ENCODE measurements at places on chromosomes 4 and X.

DNA sequence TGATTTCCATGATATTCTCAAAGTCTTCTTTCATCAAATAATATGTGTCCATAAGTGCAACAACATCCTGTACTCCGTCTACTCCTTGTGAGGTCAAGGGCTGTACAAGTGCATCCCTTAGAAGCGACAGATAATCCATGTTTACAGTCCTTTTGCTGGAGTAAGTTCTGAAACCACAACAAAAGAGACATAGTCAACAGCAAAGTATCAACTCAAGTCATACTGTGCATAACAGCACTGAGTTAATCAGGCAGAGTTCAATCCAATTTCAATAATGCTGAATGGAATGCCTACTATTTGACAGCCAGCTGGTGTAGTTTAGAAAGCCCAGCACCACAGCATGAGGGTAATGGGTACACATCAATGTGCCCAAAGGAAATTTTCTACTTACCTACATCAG is 74.5 kb downstream of the RFC1 start:
- DNase-seq: no peak

DNA sequence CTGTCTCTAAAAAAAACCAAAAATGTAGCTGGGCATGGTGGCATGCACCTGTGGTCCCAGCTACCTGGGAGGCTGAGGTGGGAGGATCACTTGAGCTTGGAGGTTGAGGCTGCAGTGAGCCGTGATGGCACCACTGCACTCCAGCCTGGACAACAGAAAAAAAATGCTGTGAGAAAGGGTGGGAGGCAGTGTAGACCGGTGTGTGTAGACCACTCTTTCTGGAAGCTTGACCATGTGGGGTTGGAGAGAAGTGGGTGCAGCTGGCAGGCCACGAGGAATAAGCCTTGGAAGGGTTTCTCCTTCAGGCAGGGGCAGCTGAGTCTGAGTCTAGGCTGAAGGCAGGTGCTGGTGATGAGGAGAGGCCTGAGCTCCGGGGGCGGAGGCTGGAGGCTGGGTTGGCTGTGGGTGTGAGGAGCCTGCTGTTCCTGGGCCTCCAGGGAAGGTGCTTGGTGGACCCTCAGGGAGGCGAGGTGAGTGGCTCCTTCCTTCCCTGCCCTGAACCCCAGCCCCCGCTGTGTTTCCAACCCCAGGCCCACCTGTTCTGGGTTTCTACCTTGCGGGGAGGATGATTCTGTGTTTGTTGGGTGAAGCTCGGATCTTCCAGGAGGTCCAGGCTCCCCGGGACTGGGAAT is 9.3 kb upstream of the TBC1D14 start:
- DNase-seq: no peak

- no peak for DNase-seq
Observed at GRCh38 chr4:12562021-12562420, 922.1 kb downstream of the RAB28 start.

- DNase-seq: peak; percentile 95
Observed at GRCh38 chr4:155889031-155889793, 14.3 kb upstream of the TDO2 start.

- no peak for DNase-seq
Observed at GRCh38 chr4:136925203-136925602, 607.1 kb downstream of the PCDH18 start.

GRCh38 chrX:133985164-133985966 is at the start of gene GPC3:
Gene GPC3 (minus strand): TSS chrX:133985594.
- no peak for DNase-seq

- DNase-seq: no peak
Observed at GRCh38 chrX:39854772-39855747, 242.7 kb downstream of the BCOR start.

- peak; percentile 12 for DNase-seq
Observed at GRCh38 chr4:184775854-184776555, 42.1 kb upstream of the CENPU start.

DNA sequence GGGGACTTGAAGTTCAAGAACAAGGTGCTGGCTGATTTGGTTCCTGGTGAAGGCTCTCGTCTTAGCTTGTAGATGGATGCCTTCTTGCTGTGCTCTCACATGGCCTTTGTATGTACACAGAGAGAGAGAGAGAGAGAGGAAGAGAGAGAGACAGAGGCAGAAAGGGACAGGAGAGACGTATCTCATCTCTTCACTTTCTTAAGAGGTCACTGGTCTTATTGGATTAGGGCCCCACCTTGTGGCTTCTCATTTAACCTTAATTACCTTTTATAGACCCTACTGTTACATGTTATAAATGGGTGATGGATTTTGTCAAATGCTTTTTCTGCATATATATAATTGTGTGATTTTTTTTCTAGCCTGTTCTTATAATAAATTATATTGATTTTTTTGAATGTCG is 1444.2 kb downstream of the ADGRL3 start:
- no peak for DNase-seq

GRCh38 chr4:118807659-118808058 is 28.3 kb downstream of the SEC24D start:
- no peak for DNase-seq

GRCh38 chrX:21943460-21944135 is 3.1 kb downstream of the SMS start:
- DNase-seq: peak; percentile 83

GRCh38 chr4:153189016-153189801 is 15.0 kb upstream of the TRIM2 start:
- DNase-seq: no peak

GRCh38 chr4:186709517-186709916 is 14.1 kb downstream of the FAT1 start:
- DNase-seq: no peak

DNA sequence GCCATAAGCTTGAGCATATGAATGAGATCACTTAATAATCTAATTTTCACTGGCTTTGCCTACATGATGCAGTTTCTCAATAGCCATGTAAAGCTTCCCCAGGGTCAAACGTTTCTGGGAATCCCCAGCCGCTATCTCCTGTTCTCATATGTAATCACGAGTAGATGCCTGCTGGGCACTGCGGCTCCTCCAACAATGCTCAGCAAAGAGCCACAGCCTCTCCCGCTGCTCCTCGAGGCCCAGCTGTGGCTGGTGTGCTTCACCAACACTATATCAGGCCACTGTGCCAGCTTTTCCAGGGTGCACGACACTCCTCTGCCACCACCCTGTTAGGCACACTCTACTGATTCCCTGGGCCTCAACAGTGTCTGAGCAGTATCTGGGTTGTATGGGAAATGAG is 78.3 kb upstream of the RASGEF1B start:
- no peak for DNase-seq

DNA sequence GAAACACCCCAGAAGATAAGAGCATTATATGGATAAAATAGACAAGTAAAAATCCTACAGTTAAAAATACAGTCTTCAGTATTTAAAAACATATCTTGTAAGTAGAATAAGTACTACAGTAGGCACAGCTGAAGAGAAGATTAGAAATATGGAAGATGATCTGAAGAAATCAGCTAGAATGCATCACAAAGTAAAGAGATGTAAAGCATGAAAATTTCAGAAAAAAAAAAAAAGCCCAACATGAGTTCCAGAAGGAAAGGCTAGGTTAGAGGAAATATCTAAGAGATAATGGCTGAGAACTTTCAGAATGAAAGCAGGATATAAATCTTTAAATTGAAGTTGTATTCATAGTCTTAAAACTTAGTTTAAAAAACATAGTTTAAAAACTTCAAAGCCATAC is 21.0 kb downstream of the EPGN start:
- no peak for DNase-seq

DNA sequence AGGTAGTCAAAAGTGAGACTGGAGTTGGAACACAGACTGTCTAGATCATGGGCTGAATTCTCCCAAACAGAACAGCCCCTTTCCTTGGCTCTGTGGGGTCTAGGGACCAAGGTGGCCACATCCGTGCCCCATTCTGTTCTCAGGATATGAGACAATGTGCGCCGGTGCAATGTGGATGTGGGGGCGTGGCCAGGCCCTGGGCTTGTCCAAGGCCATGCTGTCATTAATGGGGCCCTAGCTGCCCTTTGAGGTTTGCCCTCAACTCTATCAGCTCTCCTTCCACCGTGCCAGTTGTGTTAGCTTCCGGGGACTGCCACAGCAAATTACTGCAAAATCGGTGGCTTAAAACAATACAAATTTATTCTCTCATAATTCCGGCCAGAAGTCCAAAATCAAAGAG is 312.6 kb downstream of the EVC2 start:
- no peak for DNase-seq

DNA sequence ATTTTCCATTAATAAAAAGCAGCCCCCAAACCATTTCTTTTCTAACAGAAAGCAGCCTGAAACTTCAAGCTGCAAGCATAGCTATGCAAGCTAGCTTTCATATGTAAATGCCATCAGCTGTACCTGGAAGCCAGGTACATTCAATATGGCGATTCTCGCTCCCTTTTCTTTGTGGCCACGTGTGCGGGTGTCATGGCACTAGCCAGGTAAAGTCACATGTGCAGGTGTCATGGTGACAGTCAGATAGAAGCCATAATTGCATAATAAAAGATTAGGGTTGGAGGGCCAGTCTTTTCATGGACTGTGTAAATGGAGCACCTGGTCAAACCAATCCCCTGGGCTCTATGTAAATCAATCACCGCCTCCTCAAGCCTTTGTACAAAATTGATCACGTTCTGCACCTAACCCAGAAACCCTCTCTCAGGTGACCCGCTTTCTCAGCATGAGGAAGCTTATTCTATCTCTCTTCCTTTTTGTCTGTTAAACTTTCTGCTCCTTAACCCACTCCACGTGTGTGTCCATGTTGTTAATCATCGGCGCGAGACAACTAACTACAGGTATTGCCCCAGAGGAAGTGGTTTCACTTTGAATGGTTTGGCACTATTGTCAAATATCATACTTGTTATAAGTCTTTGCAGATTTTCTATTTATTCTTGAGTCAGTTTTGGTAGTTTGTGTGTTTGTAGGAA is 18.0 kb upstream of the RHOXF2 start:
- no peak for DNase-seq

- DNase-seq: no peak
Observed at GRCh38 chr4:146155152-146155724, 20.3 kb upstream of the LSM6 start.

DNA sequence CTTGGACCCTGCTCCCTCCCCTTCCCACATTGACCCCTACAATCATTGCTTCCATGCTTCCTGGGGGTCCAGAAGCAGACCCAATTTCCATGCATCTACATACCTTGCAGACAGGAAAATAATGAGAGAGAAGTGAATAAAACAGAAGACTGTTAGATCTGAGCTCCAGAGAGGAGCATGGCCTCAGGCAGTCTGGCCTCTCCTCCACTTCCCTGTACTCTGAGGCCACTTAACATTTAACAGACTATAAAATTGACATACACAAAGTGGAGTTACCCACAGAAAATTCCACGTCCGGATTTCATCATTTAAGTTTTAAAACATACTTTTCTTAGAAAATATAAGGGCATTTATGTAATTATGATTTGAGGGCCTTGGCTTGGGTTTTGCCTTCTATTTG is 2.1 kb upstream of the PRSS12 start:
- DNase-seq: no peak

DNA sequence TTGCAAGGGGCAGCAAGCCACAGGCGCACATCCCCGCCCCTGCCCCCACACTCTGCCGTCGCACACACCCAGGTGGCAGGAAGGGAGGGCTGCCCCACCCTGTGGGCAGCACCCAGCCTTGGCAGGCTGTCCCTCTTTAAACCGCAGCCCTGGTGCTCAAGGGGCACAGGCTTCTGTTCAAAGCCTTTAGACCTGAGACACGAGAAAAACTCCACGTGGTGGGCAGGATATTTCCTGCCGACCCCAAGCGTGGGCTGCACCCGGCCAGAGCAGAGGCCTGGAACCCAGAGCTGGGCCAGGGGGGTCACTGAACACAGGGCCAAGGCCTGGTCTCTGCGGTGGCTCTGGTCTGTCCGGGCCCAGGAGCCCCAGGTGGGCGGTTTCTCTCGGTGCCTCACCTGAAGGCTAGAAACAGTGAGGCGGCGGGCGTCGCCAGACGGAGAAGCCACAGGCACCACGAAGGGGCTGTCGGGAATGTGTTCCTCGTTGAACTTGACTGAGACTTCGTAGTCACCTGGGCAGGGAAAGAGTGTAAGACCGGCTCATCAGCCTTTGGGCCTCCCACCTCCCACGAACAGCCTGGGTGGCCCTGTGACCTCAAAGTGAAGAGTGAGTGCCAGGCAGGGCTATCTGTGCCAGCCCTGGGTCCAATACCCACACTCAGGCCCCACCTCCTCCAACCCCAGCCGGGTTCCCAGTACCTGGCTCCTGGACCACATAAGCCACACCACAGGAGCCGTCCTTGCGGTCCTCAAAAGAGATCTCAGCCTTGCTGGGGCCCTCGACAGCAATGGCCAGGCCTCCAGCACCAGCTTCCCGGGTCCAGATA is 23.0 kb downstream of the FLNA start:
- no peak for DNase-seq

- peak; percentile 54 for DNase-seq
Observed at GRCh38 chr4:19850909-19851308, 400.8 kb upstream of the SLIT2 start.

DNA sequence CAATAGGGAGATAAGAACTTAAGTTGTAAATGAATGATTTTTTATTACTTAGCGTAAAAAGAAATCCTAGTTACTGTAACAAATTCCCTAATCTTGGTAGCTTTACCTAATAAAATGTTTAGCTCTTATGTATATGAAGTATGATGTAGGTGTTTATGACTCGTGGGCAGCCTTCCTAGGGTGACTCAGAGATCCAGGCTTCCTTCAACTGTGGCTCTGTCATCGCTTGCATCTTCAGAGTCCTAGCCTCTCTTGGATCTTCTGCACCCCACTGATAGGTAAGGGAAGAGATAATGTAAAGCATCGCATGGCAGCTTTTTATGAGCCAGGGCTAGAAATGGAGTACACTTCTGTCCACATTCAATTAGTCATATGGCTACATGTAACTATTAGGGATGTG is 165.6 kb upstream of the GLRA2 start:
- no peak for DNase-seq

DNA sequence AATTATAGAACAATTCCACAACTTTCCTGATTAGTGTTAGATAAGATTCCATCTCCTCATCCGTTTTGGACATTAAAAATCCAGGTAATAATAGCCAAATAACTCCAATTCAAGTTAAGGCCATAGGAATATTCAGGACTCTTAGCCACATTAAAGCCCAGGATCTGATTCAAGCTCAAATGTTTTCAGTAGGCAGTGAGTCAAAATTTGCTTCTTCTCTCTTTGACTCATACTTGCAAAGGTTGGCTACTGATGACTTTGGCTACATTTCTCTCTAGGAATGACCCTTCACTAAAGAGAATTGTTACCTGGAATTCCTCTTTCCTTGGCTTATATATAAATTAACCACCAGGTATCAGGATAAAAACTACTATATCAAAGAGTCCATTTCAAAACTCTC is 354.9 kb upstream of the HS3ST1 start:
- no peak for DNase-seq

- DNase-seq: peak; percentile 38
Observed at GRCh38 chr4:157664726-157665125, 444.2 kb downstream of the GRIA2 start.

- no peak for DNase-seq
Observed at GRCh38 chrX:132394591-132394990, 94.2 kb downstream of the MBNL3 start.

DNA sequence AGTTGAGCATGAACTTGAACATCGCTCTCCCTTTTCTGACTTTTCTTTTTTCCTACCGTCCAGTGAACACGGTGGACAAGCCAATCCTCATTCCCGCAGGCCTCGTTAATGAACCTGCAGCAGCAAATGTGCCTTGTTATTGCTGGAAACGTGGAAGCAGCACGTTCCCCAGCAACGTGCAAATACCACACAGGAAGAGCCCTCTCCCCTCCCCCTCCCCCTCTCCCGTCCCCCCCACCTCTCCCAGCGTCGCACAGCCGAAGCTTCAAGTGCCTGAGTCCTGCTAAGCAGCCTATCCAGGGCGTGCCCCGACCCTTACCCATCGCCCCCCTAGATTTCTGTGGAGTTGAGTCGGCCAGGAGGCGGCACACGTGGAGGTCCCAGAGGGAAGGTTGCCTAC is 219.9 kb downstream of the BCOR start:
- no peak for DNase-seq

- DNase-seq: no peak
Observed at GRCh38 chrX:152896450-152896849, 1.4 kb upstream of the ZNF185 start.
